GM23248 (cell line): ENCODE measurements at places on chromosomes 7 and 10. TPM values are rescaled to one million over a fixed set of nuclear protein-coding genes. Genes with fewer than 3 reads are reported as not detected.
A peak's percentile ranks its signal among the peaks of the same experiment; 100 is the strongest.

The LHFPL3 gene
- not detected in 2 replicates for total RNA-seq

The PRSS1 gene
- total RNA-seq, result not detected in 2 replicates

GRCh38 chr10:91513598-91514424, 103.7 kb downstream of the HECTD2 start:
- peak; percentile 48 for DNase-seq
- peak overlapping the region; percentile 9 for H3K4me3 ChIP-seq
- no peaks in the 10 kb centered on the region for H3K27me3 ChIP-seq
- no peaks in the 10 kb centered on the region for H3K36me3 ChIP-seq
- H3K4me1 ChIP-seq, result peaks cover 54% of the 10 kb centered on the region

GRCh38 chr7:26437003-26437532, 145.4 kb downstream of the SNX10 start:
- H3K27ac ChIP-seq, result no peak overlapping the region
- H3K4me3 ChIP-seq, result no peak overlapping the region
- H3K4me1 ChIP-seq, result no peaks in the 10 kb centered on the region
- H3K27me3 ChIP-seq, result no peaks in the 10 kb centered on the region
- H3K36me3 ChIP-seq, result no peaks in the 10 kb centered on the region
- DNase-seq, result no peak

GRCh38 chr7:104275900-104276299, 52.5 kb upstream of the LHFPL3 start:
- H3K4me1 ChIP-seq, result no peaks in the 10 kb centered on the region
- no peaks in the 10 kb centered on the region for H3K27me3 ChIP-seq
- no peaks in the 10 kb centered on the region for H3K36me3 ChIP-seq
- DNase-seq, result peak; percentile 32
- H3K27ac ChIP-seq, result no peak overlapping the region

GRCh38 chr7:67723591-67723990, 727.0 kb downstream of the TYW1 start:
- H3K4me1 ChIP-seq, result no peaks in the 10 kb centered on the region
- DNase-seq, result no peak
- no peaks in the 10 kb centered on the region for H3K36me3 ChIP-seq
- no peak overlapping the region for H3K4me3 ChIP-seq
- no peaks in the 10 kb centered on the region for H3K27me3 ChIP-seq
